ENCODE measurements at places on chromosomes 2 and 18. TPM values are rescaled to one million over a fixed set of nuclear protein-coding genes. Genes with fewer than 3 reads are reported as not detected.

- DNase-seq, result no peak
Observed at GRCh38 chr18:10410472-10411308, 43.7 kb upstream of the APCDD1 start.

DNA sequence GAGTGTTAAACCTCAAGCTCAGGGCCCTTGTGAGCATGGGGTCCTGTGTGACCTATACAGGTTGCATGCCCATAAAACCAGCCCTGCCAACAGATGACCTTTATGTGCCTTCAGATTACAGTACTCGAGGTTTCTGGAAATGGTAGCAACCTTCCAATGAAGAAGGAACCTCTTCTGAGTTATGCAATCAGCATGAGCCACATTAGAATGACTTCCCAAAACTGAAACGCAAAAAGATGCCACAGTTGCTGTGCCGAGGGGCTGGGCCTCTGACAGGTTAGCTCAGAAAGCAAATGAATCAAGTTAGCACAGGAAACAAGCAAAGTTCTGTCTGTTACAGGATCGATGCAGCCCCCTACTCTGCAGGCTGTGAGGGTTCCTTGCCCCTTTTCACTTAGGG is 37.7 kb downstream of the TGFA start:
- no peak for DNase-seq

GRCh38 chr18:31329787-31330438 is 12.0 kb downstream of the DSG1 start:
- DNase-seq, result no peak

GRCh38 chr2:45567288-45567963 is 43.6 kb downstream of the SRBD1 start:
- DNase-seq, result no peak

DNA sequence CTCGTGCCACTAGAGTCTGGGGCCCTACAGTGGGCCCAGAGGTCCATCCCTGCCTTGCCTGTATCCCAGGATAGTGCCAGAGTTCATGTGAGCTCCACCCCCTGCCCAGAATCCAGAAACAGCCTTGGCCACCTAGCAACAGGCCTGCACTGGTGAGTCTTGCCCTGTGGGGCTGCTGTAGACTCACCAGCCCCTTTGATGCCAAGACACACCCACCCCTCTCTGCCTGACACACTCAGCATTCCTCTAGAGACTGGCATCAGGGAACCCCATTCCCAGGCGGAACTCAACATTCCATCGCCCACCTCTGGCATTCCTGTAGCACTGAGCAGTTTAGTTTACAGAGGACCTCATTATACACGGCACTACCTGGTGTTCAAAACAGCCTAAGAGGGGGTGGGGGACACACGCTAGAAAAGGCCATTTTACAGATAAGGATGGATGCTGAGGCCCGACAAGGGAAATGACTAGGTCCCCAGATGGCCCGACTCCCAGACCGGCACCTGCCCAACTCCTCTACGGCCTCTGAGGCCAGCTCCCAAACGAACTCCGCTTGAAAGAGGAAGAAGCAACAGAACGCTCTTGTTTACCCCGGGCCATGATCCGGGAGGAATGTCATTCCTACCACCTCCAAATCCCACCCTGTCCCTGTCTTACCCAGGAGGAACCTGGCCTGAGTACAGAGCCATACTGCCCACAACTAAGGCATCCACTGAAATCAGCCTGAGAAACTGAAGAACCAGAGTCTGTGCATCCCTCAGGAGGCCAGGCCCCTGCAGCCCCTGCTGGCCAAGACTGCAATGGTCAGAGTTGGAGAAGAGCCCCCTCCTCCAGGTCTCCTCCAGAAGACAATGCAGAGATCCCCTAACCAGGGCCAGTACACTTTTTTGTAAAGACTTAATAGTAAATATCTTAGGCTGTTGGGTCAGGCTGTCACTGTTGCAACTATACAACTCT is 180.2 kb downstream of the TNS1 start:
- DNase-seq, result no peak

- no peak for DNase-seq
Observed at GRCh38 chr18:62164855-62165487, 21.9 kb downstream of the PIGN start.

DNA sequence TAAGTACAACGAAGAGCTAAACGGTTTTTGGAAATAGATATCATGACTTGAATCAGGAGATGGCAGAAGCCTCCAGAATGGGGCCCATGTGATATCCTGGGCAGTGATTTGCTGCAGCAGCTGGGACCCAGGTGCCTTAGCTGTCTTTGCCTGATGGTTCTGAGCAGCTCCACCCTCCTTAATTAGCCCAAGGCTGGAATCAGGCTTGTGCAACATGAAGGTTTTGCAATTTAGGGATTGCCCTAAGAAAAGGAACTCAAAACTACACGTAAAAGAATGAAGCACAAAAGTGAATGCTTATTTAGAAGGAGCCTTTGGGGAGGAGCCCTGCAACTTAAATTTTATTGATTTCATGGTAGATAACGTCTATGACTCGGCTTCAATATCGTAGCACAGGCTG is 17.3 kb upstream of the CNDP2 start:
- no peak for DNase-seq

DNA sequence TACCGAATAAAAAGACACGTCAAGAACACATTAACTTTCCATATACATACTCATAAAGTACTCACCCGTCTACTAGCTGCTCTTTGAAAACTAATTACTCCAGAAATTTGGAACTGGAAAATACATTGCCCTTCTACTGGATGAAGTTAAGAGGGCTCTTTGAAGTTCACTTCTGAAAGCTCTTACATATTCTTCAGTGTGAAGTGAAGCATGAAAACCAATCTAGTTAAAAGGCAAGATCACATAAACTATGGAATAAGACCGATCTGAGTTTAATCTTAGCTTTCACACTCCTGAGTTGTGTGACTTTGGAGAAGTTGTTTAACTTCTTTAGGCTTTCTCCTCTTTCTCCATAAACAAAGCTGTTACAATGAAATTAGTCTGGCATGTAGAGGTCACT is 38.5 kb downstream of the REV1 start:
- no peak for DNase-seq

- DNase-seq, result no peak
Observed at GRCh38 chr2:3319134-3319533, 58.5 kb downstream of the EIPR1 start.

DNA sequence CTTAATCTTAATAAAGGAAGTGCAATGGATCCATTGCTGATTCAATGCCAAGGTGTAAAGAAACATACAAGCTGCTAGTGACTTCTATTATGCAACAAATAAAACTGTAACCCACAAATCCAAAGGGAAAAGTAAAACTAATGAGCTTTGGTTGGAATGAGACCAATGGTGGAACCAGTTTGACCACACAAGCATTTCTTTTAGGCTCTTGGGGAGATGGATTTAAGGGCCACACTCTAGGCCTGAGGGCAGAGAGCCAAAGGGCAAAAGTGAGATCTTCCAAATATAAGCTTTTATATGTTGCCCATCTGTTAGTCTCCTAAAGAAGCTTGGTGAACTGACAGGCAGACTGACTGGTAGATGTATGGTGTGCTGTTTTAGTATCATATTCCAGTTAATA is 41.5 kb upstream of the MMADHC start:
- DNase-seq, result no peak

DNA sequence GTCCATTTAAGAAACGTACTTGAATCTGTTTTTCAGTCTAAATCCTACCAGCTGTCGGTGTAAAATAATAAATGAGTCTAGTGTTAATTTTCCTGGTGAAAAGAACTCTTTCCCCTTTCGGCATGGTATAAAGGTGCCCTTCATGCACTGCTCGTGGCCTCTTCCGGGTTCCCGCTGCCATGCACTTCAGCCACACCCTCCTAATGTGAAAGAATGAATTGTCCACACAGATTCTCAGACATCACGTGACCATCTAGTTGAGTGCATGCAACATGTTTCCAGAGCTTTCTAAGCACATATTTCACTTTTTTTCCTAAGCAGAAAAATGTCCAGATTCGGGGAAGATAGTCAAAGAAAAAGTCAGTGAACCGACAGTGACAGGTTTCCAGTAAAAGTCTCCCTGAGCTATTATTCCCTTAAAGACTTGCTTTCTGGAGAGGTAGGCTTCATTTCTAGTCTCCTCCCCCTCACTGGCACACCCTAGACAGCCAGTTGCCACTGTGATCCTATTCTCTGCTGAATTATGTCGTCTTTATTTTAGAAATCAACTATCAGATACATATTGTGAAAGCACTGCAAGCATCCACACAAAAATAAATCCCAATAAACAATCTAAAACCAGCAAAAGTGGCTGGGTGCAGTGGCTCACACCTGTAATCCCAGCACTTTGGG is 65.9 kb upstream of the RPL31 start:
- no peak for DNase-seq

DNA sequence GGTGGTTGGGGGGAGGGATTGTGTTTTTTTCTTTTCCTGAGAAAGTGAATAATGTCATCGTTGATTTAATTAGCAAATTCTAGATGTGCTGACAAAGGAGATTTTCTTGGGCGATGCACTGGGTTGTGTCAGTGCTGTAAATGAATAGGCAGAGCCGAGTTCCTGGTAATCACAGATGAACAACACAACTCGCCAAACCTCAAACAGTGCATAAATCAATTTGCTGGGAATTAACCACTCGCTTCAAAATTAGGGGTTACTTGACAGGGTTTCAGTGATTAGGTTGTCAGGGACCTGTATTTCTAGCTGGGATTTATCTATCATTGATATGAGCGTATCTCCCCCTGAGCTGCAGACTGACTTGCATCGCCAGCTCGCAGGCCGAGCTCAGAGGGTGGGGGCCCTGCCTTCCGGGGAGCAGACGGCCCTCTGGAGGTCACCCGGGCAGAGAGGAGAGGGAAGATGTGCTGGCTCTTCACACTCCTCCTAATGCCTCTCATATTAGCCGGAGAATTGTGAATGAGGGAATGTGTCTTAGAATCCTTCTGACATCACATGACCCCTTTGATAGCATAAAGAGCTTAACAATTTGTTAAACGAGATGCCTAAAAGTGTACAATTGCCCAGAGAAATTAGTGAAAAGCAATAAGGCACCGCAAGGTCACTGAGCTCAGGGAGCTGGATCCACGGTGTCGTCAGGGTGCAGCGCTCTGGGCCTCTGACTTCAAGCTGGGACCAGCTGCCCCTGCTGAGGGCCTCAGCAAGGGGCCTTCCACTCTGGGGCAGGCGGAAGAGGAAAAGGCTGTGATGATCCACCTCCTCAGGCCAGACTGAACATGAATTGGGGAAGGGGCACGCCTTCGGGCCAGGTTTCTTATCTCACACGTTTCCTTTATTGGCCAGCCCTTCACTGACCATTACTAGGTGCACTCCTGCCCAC is 48.9 kb downstream of the SMIM21 start:
- DNase-seq, result no peak

- no peak for DNase-seq
Observed at GRCh38 chr2:238964544-238965067, 116.7 kb downstream of the TWIST2 start.

- no peak for DNase-seq
Observed at GRCh38 chr2:162013514-162014475, 60.2 kb downstream of the DPP4 start.

- no peak for DNase-seq
Observed at GRCh38 chr2:8081130-8081529, 600.7 kb upstream of the ID2 start.

GRCh38 chr18:34871435-34871834 is 161.3 kb downstream of the DTNA start:
- no peak for DNase-seq

GRCh38 chr2:128316777-128317180 is 1.9 kb downstream of the HS6ST1 start:
- DNase-seq, result no peak

DNA sequence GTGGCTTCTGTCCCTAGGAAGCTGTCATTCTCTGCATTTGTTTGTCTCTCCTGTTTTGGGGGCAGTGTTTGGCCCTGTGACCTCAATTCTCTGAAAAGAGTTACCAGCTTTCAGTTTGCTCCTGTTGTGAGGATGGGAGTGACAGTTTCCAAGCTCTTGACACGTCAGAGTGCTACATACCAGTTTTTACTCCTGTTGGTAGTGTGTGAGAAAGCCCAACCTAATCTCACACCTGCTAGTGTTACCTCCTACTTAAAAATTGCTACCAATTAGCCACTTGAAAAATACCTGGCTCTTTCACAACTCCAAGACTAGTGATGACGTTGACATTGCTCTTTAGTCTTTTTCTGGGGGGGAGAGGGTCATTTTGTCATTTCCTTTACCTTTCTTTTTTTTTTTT is 14.1 kb downstream of the SKA1 start:
- DNase-seq, result no peak

- no peak for DNase-seq
Observed at GRCh38 chr2:190149200-190149599, 86.7 kb upstream of the MSTN start.

DNA sequence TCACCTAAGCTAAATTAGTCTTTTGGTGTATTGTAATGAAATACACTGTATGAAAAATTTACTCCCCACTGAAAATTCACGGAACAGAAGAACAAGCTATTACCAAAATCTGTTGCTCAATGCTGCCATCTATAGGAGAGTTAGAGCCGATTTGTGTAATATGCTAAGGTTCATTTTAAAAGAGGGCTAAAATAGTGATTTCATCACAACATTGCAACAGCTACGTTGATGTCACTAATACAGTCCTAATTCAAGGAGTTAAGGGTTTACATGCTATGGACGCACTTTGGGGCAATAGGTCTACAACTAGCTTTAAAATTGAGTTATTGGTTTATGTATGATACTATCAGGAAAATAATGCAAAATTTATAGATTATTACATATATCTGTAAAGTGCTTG is 3.0 kb upstream of the IRS1 start:
- no peak for DNase-seq

DNA sequence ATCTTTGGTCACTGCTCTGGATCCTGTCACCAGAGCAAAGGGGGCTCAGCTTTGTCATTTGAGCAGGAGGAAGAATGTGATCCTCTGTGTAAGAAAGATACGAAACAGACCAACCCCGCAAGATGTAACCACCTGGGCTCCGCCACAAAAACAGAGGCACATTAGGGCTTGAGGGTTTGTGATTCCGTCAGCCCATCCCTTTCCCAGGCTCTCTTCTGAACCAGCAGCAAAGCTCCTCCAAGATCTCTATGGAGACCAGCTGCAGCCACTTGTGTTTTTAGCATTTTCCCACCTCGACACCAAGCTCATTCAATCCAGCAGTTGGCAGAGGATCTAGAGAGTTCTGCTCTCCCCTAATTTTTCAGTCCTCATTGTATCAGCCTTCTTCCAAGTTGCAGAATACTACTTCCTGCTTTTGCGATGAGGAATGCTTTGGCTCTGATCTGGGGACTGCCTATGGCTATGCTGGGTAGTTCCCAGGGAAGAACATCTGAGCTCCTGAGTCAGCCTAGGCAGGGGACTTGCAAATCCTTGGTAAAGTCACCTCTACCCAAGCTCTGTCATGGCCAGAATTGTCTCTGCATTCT is 139.6 kb upstream of the RAB12 start:
- no peak for DNase-seq

DNA sequence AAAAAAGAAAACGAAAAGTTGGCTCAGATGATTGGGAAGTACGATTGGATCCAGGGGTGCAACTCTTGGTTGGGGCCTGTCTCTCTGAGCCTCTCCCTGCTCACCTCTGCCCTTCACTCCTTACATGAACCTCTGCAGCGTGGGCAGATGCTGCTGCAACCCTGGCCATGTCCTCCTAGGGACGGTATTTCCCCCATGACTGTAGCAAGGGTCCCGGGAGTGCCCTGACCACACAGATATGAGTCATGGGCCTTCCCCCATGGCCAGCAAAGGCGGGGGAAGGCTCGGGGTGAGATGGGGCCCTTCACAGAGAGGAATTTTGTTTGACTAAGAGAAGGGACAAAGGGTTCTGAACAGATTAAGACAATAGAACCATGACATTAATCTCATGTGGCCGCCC is 129.0 kb downstream of the NCK2 start:
- DNase-seq, result no peak

SCN1A gene
- total RNA-seq, result 33.8 TPM

RGPD6 gene
- total RNA-seq, result 115 TPM

FAM98A gene
- total RNA-seq, result 15.8 TPM

ADD2 gene
- 435 TPM for total RNA-seq

VAMP5 gene
- 3.6 TPM for total RNA-seq

ANKRD29 gene
- total RNA-seq, result 1.2 TPM
